ENCODE measurements at places on chromosomes 16 and 17.

- no peak for DNase-seq
Observed at GRCh38 chr16:87046235-87046634, 271.0 kb downstream of the C16orf95 start.

DNA sequence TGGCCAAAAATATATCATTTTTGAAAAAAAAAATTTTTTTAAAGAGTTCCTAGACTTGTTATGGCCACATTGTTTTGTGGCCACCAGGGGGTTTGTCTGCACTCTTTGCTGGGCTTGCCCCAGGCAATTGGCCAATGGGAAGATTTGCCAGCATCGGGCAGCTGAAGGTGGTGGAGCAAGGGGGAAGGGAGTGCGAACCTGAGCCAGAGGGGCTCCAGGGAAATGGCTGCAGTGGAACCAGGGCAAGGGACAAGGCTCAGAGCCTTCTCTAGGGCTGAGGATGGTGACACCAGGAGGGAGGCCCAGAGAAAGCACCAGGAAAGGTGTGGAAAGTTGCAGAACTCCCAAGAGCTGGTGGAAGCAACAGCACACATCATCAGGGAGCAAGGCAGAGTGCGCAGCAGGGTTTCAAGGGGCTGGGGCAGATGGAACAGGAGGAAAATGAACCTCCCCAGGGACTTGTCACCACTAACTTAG is 15.5 kb upstream of the CMIP start:
- DNase-seq, result peak; percentile 39

DNA sequence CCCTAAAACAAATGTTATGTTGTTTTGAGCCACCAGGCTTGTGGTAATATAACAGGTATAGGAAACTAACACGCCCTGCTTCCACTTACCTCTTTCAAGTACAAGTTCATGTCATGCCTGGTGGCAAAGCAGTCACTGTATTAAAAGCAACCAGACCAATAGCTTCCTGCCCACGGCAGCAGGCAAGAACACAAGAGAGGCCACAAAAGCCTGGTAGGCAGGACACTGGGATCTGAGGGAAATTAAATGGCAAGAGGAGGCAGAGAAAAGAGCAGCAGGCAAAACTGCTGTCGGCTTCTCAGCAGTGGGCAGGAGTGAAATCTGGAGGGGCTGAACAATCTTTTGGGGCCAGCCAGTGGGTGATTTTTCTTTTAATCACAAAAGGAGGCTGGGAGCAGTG is 2.2 kb downstream of the CYTH1 start:
- no peak for DNase-seq

DNA sequence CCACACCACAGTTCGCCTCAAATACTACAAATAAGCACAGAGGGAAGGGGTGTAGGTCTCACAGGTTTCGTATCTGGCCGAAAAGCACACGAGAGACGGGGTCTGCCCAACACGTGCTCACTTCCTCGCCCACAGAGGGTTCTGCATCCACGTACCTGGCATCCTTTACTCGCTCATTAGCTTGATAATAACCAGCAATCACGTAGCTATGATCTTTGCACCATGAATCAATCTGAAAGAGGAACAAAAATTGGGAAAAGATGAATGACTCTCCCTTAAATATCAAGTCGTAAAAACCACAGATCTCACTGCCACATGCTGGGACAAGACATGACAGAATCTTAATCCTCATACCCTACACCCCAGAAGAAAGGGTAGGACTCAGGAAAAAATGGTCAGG is 10.5 kb downstream of the EMC8 start:
- DNase-seq, result no peak

GRCh38 chr17:9968881-9969280 is 63.8 kb upstream of the RCVRN start:
- DNase-seq, result no peak

- DNase-seq, result peak; percentile 45
Observed at GRCh38 chr17:79993390-79994227, 42.1 kb downstream of the TBC1D16 start.

DNA sequence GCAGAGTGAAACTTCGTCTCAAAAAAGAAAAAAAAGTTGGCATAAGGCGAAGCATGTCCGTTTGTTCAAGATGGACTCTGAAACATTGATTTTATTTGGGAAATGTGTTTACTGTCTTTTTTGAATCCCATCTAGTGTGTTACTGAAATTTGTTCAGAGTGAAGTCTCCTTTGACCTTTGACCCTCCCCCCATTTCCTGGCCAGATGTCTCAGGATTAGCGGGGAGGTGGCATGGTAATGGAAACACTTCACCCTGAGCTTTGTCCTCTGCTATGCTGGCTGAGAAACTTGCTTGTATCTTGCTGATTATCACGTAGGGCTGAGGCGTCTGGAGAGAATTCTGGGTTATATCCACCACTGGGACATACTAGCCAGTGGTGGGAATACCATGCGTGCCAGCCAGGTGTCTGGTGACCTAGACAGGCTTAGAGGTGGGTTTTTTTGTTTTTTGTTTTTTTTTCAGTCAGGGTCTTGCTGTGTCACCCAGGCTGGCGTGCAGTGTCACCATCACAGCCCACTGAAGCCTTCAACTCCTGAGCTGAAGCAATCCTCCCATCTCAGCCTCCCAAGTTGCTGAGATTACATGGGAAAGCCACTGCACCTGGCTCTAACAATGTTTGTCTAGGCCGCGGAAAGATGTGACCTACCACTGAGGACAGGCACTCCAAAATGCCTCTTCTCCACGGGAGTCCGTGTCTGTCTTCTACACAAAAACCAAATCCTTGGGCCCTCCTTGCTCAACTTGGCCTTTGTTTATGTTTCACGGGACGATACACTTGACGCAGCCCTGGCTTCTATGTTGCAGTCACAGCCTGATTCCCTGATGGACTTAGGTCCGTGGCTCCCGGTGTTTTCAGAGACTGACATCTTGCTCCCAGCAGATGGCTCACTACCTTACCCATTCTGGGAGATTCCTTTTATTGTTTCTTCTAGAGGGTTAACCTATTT is 6.6 kb upstream of the GALK1 start:
- DNase-seq, result no peak

DNA sequence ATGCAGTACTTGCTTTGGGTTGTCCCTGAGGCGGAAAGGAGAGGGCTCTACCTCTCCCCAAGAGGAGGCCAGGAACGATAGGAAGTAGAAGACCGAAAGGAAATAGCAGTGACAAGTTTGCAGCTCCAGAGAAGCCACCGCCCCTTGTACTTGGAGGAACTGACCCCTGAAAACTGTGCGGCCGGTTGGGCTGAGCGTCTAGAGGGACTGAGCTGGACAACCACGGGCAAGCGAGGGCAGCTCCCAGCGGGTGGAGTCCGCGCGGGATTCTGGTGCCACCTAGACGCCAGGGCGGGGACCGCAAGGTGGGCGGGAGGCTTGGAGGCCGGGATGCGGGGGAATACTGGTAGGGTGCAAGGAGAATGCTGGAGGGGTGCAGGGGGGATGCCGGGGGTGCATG is 1.3 kb upstream of the SLC6A4 start:
- peak; percentile 46 for DNase-seq

GRCh38 chr17:49486012-49486641 is 9.0 kb upstream of the NGFR start:
- DNase-seq, result no peak

DNA sequence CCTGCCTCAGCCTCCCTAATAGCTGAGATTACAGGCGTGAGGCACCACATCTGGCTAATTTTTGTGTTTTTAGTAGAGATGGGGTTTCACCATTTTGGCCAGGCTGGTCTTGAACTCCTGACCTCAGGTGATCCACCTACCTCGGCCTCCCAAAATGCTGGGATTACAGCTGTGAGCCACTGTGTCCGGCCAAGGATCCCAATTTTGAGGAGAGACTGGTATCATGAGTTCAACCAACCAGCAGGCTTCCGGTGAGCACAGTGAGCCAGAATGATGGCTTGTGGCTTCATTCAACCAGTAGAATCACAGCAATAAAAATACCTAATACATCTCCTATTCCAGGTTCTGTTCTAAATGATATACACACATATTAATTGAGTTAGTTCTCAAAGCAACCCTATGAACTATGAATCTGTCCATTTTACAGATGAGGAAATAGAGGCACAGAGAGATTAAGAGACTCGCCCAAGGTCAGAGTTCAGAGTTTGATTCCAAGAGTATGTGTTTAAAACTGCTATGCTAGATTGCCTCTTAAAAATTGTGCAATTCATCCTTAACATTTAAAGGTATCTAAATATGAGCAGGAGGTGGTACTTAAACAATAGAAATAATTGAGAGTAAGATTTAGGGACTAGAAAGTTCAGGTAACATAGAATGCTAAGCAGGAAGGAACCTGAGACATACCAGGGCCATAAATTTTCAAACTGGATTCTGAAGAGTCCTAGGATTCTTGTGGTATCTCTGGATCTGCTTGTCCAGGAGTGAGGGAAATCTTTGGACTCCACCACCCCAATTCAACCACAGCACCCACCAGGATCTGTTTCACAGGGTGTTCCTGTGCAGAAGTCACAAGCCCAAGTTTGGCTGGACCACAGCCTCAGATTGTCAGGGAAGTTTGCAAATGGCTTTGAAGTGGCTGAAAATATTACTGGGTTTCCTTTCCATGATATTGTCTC is 25.1 kb downstream of the CCDC42 start:
- no peak for DNase-seq

DNA sequence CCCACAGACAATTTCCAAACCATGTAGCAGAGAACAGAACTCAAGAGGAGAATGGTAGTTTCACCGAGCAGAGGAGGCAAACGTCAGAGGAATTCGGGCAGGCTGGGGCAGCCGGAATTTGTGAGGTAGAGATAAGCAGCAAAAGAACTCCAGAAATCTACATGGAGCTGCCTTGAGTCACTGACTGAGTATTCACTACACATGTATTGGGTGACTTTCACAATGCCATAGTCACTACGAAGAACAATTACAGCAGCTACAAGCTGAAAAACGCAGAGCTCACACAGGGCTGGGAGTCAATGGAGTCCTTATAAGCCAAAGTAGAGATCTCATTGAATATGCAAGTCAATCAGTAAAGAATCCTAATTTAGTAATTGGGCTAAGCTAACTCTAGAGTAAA is 13.4 kb downstream of the CMC2 start:
- DNase-seq, result peak; percentile 41

DNA sequence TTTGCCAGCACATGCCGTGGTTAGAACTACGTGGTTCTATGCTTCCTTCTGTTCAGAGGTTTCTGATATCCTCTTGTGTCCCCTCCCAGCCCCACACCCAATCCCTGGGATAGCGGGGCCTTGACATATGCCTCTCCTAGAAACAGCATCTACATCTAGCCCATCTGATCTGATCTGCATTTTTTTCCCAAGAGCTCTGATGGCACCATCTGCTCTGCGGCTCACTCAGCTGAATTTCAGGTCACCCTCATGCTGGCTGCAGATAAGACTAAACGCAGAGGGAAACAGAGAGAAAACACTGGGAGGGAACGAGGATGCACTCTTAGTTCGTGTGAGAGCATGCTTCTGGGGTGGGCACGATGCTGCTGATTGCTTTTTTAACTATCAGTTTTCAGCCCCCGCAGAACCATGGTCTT is 10.7 kb downstream of the WIPI1 start:
- DNase-seq, result no peak

DNA sequence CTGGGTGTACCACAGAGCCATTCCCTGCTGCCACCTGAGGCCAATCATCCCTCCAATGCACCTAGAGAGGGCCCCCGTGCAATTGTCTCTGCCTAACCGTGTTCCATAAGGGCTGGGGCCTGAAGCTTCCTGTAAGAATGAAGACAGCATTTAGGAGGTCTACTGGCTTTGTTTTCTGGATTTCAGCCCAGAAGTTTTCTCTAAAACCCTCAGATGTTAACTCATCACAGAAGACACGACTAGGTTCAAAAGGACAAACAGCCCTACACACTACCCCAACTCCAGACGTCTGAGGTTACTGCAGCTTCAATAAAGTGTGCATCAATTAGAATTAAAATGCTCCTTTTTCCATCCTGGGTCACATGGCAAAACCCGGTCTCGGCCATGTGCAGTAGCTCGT is 10.8 kb upstream of the DRG2 start:
- no peak for DNase-seq

DNA sequence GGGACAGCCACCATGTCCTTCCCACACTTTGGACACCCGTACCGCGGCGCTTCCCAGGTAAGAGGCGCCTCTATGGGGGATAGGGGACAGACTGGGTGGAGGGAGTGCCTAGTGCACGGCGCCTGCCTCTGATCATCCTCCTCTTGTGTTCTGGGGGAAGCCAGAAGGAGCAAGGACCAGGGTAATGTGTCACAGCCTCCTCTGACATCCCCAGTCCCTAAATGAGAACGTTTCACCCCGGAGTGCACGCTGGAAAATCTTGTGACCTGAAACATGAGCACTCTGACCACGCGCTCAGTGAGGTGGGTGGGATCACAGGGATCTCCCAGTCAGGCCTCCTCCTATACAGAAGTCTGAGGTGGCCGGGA is 1.1 kb downstream of the IRX6 start:
- DNase-seq, result no peak

- DNase-seq, result no peak
Observed at GRCh38 chr17:36598951-36599401, 2.4 kb upstream of the MRM1 start.

- no peak for DNase-seq
Observed at GRCh38 chr17:77234695-77235094, 93.9 kb downstream of the SEC14L1 start.

- no peak for DNase-seq
Observed at GRCh38 chr16:56662357-56663354, 4.9 kb downstream of the MT1F start.

- no peak for DNase-seq
Observed at GRCh38 chr17:76153202-76153601, 12.2 kb upstream of the FOXJ1 start.

GRCh38 chr17:55903028-55903690 is 152.3 kb downstream of the PCTP start:
- no peak for DNase-seq

DNA sequence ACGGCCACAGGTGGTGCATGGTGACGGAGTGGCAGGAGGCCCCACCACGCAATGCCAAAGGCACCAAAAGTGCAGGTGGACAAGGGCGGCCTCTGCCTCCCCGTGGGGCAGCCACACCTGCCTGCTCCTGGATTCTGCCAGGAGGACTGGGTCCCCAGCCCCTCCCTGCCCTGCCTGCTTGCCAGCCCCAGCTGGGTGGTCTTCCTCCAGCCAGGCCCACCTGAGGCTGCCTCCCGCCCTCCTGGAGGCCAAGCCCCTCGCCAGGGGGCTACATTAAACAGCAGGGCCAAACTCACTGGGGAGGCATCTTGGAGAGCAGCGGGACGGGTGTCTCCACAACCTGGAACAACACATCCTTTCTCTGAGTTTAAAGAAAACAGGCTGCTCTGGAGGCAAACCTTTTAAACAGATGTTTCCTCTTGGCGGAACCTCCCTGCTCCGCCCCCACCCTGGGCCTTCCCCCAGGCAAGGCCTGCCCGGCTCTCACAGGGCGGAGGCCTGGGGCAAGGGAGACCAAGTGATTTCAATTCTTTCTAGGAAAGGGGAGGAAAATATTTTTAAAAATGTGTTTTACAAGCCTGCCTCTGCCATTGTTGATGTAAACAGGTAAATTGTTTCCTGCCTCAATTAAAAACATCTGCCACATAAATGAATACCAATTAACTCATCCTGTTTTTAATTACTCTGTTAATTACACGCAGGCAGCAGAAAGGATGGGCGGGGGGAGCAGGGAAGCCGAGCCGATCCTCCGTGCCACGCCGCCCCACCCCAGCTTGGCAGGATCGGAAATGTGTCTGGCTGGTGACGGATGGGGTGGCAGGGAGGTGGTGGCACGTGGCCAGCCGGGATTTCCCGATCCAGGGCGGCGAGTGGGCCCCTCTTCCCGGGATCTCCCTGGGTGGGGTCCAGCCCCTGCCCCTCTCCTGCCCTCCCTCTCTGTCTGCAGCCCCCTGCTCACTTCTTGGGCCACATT is 54.4 kb upstream of the PABPN1L start:
- peak; percentile 91 for DNase-seq

- DNase-seq, result peak; percentile 21
Observed at GRCh38 chr16:75733305-75734211, 7.3 kb upstream of the CPHXL start.

GRCh38 chr16:50598256-50598894 is 50.2 kb downstream of the NKD1 start:
- no peak for DNase-seq
